ENCODE measurements at places on chromosomes 1 and 21. TPM values are rescaled to one million over a fixed set of nuclear protein-coding genes. Genes with fewer than 3 reads are reported as not detected.

RCAN3 gene
- 8.6 TPM for total RNA-seq

NUP210L gene
- 0.21 TPM for total RNA-seq

DNA sequence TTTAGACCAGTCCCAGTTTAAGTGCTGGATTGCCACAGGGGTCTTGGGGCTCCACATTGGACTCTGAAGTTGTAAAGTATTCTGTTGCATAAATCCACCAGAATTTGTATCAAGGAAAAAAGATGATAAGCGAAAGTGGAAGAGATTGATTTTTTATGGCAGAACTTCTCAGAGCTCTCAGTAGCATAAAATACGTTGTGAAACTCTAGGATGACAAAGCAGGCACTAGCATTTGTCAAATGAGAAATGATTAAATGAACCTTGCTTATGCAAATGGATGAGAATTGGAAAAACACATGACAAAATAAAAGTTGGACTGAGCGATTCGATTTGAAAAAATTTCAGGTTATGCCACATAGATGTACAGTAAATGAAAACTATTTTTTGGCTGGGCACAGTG, 253.8 kb upstream of the RAB4A start:
- no peak for DNase-seq

- DNase-seq = no peak
Measured at GRCh38 chr1:100604372-100604771, 66.4 kb downstream of the GPR88 start.

DNA sequence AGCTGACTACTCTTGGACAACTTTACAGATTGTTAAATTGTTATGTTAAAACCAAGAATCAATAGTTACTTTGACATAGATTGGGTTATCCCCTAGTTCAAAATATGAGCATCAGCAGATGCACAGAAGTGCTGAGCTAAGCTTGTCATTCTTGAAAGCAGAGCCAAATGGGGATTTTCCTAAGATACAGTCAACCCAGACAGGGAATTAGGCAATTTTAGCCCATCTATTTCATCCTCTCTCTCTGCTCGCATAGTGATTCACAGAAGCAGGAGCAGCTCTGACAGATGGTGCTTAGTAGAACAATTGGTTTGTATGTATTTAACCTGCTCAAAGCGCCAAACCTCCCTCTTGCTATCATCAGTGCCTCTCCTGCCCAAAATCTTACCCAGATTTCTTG, 27.9 kb upstream of the PRRC2C start:
- no peak for DNase-seq

Data from urinary bladder (tissue), 4 donors.